ENCODE measurements at places on chromosomes 5 and 9. TPM values are rescaled to one million over a fixed set of nuclear protein-coding genes. Genes with fewer than 3 reads are reported as not detected.

DNA sequence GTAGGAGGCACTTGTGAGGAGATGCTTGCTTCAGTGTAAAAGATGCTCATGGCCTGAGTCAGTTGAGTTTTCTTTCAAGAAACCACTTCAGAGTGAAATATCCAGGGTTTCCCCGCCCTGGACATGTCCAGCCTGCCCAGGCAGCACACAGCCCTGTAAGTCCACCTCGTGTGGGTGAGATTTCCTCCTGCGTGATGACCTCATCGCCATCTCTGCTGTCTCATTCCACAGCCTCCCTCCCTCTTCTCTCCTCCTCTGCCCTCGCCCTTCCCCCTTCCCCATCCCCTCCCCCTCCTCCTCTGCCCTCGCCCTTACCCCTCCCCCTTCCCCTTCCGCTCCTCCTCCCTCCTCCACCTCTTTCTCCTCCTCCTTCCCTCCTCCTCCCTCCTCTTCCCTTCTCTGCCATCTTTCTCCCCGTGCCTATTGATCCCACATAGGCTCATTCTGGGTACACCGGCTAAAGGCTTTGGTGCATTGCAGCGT lies 34.0 kb upstream of the NCS1 start:
- peak; percentile 64 for DNase-seq

The ASS1 gene
- 108 TPM for total RNA-seq

DNA sequence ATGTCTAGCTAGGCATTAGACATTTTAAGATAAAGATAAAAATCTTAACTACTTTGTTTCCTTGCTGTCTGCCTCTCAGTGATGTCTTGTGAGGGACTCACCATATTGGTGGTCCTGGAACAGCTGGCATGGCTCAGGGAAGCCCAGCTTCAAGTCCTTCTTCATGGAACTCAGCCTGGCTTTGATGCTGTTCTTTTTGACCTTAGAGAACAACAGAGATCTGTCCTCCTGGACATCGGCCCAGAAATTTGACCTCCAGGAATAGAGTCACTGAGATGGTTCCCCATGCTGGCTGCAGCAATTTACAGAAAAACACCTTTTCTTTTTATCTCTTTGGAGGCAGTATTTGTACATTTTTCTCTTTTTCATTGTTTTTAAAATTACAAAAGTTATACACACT lies 235.5 kb upstream of the WWC1 start:
- no peak for DNase-seq

DNA sequence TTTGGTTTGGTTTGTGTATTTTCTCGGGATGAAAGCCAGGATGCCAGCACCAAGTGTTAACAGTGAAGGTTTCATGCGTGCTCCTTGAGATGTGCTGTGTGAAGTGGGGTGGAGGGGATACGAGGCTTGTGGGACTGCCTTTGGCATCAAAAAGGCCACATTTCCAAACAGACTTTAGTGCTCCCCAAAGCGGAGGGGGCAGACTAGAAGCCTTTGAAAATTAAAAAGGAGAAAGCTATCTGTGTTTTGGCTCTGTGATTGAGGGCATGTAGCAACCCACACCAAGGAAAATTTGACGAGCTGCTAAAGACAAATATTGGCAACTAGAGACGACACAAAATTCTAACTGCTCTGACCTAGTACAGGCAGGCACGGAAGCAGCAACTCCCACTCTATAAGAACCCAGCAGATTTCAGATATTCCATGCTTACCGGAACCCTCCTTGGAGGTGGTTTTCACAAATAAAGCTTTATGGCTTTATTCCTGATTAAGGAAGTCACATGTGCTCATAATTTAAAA lies 154.5 kb downstream of the ARSB start:
- DNase-seq = no peak

DNA sequence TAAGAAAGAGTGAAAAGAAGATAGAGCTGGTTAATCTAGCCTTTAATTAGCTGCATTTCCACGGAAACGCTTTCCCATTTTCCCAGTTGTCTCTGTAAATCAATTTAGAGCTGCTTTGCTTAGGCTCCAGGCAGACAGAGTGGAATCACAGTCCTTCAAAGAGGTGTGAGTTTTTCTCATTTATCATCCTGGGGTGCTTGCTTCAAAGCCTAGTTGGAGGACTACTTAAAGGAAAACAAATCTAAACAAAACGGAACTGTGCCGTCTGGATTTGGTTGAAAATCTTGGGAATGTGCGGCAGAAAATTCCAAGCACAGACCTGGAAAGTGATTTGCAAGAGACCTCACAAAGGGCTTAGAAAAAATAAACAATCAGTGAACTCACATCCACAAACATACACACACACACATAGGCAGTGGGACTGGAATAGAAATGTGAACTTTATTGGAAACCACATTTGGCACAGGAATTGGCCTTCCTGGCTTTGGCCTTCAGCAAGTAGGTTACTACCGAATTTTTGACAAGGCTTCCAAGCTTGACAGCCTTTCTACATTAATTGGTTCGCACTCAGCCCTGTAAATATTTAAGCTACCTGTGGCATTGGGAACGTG lies 235.2 kb upstream of the SLC24A2 start:
- DNase-seq = no peak

GRCh38 chr5:83744821-83745220 lies 24.2 kb upstream of the HAPLN1 start:
- no peak for DNase-seq

DNA sequence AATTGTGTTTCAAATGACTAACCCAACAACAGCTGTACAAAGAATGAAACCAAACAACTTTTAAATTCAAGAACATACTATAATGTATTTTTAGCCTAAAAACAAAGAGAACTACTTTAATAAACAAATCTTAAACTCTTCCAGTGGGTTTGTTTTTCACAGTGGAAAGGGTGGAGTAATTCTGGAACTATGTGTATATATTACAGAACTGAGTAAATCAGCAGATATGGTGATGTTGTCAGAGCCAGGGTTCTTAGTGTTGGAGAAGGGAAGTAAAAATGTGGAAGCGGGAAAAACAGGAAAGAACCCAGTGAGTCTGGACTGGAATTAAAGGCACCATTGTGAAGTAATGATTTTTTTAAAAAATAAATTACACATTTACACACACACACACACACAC lies 144.9 kb downstream of the CDK5RAP2 start:
- no peak for DNase-seq

DNA sequence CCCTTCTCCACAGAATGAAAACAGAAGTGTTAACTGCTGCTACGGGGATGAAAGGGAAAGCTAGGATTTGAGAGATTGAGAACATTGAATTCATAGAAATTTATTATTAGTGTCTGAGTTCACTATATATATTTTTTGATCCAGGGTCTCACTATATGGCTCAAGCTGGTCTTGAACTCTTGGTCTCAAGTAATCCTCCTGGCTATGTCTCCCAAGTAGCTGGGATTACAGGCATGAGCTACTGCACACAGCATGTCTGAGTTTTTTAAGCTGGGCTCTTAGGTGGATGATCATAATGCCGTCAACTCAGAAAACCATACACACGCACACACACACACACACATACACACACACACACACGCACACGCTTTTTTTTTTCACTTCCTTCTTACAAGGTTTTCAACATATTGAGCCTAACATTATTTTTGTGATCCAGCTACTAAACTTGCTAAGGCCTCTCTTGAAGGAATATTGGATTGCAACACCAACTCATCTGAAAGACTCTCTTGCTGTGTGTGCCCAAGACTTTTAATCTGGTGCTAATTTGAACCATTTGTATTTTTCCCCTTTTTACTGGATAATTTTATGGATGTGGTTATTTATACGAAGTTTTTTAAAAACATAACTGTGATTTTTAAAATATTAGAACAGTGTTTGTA lies 1045.4 kb downstream of the DTWD2 start:
- no peak for DNase-seq
